GM04503 (cell line): ENCODE measurements at places on chromosomes 2 and 18.

- no peak for DNase-seq
These were observed 95.6 kb upstream of the ASAP2 start for GRCh38 chr2:9110893-9111569.

DNA sequence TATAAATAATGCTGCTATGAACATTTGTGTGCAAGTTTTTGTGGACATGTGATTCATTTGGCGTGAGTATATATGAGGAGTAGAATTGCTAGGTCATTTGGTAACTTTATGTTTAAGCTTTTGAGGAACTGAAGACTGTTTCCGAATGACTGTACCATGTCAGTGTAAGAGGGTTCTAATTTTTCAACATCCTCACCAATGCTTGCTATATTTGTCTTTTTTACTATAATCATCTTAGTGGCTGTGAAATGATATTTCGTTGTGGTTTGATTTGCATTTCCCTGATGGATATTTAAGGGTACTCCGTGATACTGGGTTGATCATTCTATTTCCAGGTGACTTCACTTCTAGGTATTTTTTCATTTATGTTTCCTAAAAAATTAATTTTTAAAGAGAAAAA lies 241.1 kb downstream of the BCL2 start:
- DNase-seq: no peak

- DNase-seq: no peak
These were observed 50.8 kb downstream of the AGAP1 start for GRCh38 chr2:235544689-235544969.

DNA sequence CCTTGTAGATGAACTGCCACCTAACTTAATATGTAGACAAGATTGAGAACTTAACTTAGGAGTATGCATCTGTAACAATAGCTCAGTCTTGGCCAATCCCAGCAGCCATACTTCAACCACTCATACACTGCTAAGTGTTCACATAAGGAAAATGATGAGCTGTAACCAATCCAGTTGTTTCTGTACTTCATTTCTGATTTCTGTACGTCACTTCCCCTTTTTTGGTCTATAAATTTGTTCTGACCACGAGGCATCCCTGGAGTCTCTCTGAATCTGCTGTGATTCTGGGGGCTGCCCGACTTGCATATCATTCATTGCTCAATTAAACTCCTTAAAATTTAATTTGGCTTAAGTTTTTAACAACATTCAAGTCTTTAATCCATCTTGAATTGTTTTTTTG lies 6.4 kb downstream of the SH3YL1 start:
- DNase-seq: no peak

DNA sequence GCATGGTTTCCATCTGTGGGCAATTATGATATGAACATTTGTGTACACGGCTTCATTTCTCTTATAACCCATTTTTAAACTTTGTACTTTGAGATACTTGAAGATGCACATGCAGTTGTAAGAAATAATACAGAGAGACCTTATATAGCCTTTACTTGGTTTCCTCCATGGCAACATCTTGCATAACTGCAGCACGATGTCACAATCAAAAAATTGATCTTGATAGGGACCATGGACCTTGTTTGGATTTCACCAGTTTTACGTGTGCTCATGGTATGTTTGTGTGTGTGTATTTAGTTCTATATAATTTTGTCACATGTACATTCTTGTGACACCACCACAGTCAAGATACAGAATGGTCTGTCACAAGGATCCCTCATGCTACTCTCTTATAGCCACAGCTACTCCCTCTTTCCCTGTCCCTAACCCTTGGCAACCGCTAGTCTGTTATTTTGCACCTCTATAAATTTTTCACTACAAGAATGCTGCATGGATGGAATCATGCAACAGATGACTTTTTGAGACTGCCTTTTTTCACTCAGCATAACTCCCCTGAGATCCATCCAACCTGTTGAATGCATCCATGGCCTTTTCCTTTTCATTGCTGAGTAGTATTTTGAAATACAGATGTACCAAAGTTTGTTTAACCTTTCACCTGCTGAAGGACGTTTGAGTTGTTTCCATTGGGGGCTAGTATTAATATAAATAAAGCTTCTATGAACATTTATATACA lies 19.4 kb upstream of the MLPH start:
- no peak for DNase-seq
